ENCODE measurements at places on chromosomes 5 and 9.
A peak's percentile ranks its signal among the peaks of the same experiment; 100 is the strongest.

GRCh38 chr5:90932052-90932699, 373.6 kb downstream of the ADGRV1 start:
- peak; percentile 49 for DNase-seq

DNA sequence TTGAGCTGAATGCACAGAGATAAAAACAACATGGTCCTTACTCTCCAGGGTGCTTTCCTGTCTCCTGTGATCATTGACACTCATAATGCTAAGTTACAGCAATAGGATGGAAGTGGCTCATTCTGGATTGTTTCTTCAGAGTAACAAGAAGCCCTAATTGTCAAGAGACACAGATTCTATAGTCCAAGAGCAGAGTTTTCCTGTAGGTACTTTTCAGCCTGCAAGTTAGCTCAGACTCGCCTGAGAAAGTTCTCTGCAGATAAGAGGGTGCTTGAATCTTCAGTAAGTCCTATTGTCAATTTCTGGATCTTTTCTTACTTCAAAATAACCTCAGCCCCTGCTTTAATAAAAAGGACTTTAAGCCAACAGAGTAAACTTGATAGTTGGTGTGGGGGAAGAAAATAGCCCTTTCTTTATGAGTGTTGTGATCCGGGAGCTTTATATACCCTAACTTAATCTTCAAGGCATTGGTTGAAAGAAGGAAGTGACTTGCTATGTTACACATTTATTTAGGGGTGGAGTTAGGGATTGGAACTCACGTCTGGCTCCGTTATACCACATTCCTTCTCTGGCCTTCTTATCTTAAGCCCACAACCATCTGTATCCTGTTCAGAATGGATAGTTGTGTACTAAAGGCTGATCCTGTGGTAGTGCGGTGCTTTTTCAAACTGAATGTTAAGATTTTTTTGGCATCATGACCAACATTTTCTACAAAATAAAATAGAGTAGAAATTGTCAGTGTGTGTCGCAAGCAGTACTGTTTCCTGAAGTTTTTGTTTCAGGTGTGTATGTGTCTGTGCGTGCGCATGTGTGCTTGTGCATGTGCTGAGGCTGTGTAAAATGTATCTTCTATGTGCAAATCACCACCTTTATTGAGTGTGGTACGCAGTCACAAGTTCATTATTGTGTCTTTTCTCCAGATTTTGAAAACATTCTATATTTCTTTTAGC, 173.9 kb downstream of the WDR70 start:
- DNase-seq, result peak; percentile 15

DNA sequence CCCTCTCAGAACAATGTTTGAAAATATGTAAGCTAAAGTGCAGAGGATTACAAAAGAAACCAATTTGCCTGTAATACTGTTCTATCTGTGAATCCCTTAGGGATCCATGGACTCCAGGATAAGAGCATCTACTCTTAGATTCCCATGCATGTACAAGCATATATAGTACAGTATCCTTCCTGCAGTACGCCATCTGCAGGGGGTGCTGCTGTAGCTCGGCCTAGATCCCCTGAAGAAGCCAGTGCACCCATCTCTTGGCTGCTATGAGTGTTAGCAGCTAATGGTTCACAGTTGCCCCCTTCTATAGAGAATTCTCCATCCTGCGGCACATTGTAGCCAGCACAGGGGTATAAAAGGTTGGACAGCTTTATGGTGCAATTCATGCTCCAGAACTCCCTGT, 61.8 kb upstream of the SLC30A5 start:
- DNase-seq, result no peak

DNA sequence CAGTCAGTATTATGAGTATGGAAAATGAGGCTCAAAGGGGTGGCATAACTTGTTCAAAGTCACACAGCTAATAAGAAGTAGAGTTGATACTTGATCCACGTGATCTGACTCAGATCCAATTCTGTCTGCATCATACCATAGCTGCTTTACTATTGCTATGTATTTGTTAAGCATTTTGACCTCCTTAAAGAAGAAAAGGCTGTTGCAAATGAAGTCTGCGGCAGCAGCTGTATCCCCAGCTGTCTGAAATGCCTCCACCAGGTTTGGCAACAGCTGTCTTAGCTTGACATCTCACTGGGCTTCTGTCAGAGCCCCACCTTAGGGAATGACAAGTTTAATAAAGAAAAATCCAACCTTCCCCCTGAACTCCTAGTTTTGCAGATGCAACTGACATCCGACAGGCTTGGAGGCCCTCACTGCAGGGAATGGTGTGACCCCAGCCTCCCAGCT, 75.6 kb upstream of the SLC44A1 start:
- DNase-seq, result peak; percentile 60

DNA sequence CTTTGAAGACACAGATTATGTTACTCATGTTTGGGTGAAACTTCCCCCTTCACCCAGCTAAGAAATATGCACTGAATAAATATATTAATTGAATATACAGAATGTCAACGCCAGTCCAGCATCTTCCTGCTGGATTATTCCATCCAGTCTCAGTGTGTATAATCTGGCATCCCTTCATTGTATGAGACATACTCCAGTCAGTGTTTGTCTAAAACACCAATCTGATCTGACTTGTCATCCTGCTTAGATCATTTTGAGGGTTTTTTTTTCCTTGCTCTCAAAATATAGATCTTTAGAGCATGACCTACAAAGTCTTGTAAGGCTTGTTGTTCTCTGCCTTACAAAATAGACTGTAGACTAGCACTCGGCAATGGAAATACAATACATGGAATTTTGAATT, 195.1 kb downstream of the SMARCA2 start:
- peak; percentile 52 for DNase-seq

GRCh38 chr5:138470322-138471051, 5.2 kb downstream of the EGR1 start:
- DNase-seq, result no peak

DNA sequence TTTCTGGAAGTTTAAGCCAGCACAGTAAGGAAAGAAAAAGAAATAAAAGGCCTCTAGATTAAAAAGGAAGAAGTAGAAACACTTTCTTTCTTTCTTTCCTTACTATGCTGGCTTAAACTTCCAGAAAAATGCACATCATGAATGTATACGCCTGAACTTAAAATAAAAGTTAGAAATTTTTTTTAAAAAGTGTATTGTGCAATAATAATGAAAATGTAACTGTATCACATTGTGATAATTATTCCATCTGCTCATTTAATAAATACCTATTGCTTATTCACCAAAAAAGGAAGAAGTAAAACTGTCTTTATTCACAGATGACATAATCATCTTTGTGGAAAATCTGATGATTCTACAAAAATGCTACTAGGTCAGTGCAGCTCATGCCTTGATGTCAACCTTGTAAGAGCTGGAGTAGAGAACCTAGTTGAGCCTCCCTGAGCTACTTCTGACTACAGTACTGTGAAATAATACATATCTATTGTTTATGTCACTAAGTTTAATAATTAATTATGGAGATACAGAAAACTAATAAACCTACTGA, 49.4 kb downstream of the MCTP1 start:
- DNase-seq, result no peak

DNA sequence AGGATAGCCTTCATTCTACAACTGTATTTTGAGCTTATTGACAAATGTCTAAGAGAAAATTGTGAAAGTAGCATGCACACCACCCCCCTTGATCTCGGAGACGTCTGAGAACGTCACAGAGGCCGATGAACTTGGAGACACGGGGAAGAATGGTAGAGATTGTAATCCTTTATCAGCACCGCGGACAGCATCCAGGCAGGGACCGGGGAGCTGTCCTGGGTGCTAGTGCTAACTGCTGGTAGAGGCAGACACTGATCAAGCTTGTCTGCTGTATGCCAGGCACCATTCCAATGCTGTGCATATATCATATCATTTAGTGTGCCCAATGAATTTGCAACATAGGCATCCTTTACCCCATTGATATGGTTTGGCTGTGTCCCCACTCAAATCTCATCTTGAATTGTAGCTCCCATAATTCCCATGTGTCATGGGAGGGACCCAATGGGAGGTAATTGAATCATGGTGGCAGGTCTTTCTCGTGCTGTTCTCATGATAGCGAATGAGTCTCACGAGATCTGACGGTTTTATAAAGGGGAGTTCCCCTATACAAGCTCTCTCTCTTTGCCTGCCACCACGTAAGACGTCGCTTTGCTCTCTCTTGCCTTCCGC, 98.8 kb downstream of the LHX2 start:
- DNase-seq, result peak; percentile 39

GRCh38 chr9:72133365-72134035, 15.7 kb upstream of the GDA start:
- no peak for DNase-seq

DNA sequence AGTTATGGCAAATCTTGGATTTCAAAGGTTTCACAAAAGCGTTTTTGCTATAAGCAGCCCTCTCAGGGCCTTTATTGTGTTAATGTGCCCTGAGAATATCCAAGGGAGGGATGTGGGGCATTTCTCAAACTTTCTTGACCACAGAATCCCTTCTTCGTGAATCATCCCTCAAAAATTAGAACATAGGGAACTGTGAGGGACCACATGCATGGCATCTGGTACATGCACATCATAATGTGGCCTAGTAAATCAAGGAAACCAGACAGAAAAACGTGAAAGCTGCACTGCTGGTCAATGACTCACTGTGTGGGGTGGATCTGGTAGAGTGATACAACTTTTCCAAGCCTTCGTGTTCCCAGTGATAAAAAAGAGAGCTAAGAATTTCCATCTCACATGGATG, 22.4 kb downstream of the DDX31 start:
- DNase-seq, result peak; percentile 98

- no peak for DNase-seq
Observed at GRCh38 chr5:135443161-135443960, 3.8 kb downstream of the DCANP1 start.

- no peak for DNase-seq
Observed at GRCh38 chr5:170312301-170312595, 14.7 kb upstream of the LCP2 start.

- DNase-seq, result no peak
Observed at GRCh38 chr5:63928451-63928850, 33.8 kb downstream of the HTR1A start.

- DNase-seq, result peak; percentile 81
Observed at GRCh38 chr9:22030101-22030598, 21.0 kb upstream of the CDKN2B start.

DNA sequence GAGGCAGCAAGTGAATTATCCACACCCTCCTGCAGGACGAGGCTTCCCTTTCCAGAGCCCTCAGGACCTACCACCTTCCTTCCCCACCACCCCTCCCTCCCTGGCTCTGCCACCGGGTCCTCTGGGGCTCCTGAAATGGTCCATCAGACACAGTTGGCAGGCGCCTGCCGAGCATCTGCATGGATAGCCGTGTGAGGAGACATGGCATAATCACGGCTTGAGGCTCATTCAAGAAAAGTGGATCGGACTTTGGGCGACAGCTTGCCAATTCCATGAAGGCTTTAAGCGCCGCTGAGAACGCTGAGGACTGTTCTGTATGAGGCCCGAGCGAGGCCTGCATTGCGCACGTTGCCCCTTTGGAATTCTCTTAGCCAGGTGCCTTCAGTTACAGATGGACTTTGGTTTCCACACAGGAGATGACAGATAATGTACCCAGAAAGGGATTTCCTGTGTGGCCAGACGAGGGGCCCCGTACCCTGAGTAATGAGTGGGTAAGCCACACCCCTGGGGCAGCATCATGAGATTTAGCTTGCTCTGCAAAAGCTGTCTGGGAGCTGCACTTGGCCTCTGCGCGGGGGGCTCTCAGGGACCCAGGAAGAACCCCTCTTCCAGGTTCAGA, 179.8 kb downstream of the OLFM1 start:
- DNase-seq, result no peak

- no peak for DNase-seq
Observed at GRCh38 chr9:134059661-134060395, 8.0 kb downstream of the BRD3 start.

- DNase-seq, result no peak
Observed at GRCh38 chr5:14766584-14766983, 102.1 kb downstream of the OTULIN start.

GRCh38 chr5:126269511-126269910, 153.7 kb upstream of the GRAMD2B start:
- DNase-seq, result no peak

DNA sequence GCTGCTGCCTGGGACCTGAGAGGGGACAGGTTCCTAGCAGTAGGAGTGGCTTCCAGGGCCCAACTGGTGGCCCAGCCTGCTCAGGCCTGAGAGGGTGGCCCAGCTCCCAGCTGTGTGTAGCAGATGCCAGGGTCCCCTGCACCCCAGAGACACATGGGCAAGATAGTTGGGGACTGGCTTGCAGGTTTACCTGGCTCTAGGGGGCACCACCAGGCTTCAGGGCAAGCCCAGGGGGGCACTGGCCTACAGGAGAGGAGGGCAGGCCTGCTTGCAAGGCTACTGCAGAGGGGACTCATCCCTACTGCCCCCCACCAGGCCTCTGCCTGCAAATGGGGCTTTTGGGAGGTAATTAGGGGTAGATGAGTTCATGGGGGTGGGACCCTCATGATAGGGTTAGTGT, 123.3 kb downstream of the ZNF354C start:
- DNase-seq, result no peak

GRCh38 chr5:89071941-89072331, 189.0 kb upstream of the MEF2C start:
- no peak for DNase-seq

GRCh38 chr9:137611623-137612609, 6.4 kb downstream of the ARRDC1 start:
- peak; percentile 82 for DNase-seq

DNA sequence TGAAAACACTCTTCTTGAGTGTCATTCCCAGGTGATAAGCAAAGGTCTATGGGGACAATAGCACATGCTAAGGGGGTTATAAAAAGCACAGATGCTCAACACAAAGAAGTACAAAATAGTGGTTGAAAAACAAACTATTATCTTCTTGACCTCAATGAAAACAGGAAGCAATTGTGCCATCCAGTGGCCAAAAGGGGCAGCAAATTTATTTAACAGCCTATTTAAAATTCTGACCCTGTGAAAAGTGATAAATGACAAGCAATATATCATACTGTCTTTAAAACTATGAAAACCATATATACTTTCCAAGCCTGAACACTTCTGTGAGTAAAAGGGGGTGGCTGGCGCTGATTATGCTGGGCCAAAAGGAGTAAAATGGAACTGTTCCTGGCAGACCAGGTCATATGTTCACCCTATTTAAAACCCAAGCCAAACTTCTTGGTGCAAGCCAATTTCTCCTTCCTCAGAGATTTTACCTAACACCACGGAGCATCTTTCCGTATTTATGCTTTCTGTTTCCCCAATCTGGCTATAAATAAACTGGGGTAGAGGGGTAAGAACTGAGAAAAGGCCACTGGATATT, 29.7 kb downstream of the TEX10 start:
- DNase-seq, result peak; percentile 10

DNA sequence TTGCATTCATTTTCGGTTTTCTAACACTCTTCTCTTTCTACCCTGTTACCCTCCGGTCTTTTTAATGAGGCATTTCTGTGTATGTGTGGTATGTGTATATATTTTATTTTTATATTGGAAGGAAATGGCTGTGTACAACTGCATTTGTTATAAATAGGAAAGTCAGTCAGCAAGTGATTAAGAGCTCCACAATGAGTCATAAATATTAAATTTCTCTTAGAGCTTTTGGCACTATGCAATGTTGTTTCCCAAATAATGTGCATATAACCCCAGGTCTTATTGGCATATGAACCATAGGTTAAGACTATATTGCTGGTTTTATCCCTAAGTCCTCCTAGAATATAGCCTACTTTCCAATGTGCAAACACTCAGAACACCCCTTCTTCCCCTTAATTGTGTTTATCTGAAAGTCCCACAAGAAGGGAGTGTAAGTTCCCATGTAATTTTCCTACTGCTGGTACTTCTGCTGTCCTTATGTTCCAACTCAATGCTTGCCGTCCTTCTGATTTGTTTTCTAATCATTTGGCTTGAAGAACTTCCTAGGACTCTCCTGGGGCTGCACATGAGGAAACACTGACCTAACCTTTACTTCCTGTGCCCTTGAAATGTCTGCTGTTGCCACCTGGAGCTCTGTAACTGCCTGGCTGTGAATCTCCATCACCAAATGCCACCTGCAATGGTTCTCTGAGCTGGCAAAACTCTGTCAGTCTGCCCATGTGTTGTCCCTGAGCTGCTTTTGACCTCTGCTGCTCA, 65.5 kb upstream of the PCSK5 start:
- DNase-seq, result no peak

Data from foreskin fibroblast (primary cell).